RKO (cell line): ENCODE measurements at places on chromosomes 7 and 10.
A peak's percentile ranks its signal among the peaks of the same experiment; 100 is the strongest.

- peak; percentile 43 for DNase-seq
Measured at GRCh38 chr10:104589871-104590270, 51.2 kb upstream of the SORCS3 start.

- no peak for DNase-seq
Measured at GRCh38 chr10:12500381-12501303, 151.3 kb downstream of the CAMK1D start.

DNA sequence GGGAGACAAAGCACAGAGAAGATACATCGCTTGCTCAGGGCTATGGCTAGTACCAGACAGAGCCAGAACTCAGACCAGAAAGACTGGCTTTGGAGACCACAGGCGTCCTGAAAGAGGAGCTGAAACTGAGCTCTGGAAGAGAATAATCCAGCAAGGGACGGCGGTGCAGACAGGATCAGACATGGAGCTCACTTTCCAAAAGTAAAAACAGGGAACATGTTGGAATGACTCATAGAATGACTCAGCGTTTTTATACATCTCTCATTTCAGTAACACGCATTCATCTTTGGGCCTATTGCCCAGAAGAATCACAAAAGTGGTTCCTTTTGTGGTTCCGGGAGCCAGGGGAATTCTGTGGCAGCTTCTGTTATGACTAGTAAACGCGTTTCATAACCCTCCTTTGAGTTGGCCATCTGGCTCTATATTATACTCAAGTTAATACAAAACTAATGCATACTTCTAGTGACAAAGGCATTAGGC lies 37.2 kb downstream of the PLEKHS1 start:
- DNase-seq = peak; percentile 81

- peak; percentile 98 for DNase-seq
Measured at GRCh38 chr10:13526948-13527863, 1.6 kb downstream of the BEND7 start.

- DNase-seq = no peak
Measured at GRCh38 chr10:53977267-53977666, 823.8 kb downstream of the PCDH15 start.

DNA sequence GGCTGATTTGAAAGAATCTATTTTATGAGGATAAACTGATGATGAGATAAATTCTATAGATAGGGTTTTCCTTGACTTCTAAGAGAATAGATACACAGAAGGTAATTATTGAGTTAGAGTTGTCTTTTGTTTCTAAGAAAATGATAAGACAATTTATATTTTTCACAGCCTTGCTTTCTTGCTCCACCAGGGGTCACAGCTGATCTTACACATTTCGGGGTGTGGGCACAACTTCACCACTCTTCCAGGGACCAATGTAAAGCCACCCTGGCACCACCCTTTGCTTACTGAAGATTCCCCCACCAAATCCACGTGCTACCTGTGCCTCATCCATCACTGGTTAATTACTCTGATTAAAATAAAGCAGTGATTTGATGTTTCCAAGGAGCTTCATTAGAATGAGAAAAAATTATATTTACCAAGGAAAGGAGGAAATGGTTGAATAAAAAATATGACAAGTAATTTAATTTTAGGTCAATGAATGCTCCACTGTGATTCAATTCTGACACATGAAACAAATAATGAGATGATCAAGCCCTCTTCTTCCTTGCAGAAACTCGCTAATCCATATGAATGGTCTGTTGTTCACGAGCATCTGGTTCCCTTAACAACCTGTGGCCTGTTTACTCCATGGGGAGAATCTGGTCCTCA lies 177.3 kb upstream of the TNS3 start:
- no peak for DNase-seq

DNA sequence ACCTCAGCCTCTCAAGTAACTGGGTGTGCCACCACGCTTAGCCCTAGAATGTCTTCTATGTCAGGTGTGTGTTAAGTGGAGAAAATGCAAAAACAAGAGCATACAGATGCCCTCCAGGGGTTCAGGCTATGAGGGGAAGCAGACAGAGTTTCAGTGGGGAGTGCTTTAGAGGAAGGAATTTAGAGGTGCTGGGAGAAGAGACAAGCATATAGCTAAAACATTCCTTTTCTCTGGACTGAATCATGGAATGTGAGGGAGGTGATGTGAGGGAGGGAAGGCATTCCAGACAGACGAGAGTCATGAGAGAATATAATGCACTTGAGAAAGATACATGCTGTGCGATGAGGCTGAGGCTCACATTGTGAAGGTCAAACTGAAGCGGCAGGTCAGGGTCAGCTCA lies 6.6 kb upstream of the ZNF786 start:
- DNase-seq = no peak

DNA sequence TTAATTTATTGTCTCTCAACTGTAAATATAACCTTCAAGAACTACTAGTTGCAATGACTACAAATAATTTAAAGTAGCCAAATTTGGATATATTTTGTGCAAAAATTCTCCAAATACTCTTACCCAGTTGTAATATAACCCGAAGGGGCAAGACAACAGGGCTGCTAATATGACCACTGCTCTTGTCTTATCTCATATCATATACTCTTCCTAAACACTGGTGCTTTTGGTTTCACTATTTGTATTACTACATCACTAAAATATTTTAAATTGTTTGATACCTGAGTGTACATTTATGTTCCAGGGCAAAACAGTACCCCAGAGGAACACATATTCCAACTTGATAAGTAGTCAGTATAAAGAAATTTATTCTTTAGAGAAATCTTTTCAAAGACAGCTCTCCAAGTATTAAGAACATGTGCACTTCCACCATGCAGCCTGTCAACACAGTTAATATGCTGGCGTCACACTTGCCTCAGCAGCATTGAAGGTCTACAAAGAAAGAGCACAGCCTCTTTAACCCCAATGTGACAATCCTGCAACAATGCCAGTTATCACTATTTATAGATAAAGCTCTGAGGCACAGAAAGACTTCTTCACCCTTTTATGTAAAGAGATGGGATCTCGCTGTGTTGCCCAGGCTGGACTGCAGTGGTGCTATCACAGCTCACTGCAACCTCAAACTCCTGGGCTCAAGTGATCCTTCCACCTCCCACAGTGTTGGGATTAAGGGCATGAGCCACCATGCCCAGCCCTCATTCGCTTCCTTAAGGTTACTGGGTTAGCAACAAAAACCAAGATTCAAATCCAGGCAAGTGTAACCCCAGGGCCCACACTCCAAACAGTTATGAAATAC lies 37.8 kb downstream of the RHEB start:
- DNase-seq = no peak

- no peak for DNase-seq
Measured at GRCh38 chr10:102775935-102776669, 32.4 kb downstream of the WBP1L start.

GRCh38 chr10:8365935-8366911 lies 311.7 kb downstream of the GATA3 start:
- no peak for DNase-seq

DNA sequence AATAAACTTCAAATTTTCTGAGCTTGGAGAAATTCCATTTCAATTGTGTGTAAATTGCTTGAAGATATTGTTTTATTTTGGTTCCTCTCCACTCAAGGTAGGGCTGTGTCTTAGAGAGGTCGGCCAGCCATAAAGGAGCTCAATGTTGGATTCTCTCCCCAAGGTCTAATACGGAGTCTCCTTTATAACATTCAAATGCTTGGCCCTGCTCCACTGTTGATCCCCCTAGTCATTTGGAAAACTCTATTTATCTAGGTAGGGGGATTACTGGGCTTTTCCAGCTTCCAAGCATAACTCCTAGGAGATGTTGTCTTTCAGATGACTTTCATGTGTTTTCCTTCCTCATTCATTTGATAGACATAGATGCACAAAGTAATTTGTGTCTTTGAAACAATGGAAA lies 170.9 kb downstream of the LRMDA start:
- no peak for DNase-seq

- no peak for DNase-seq
Measured at GRCh38 chr10:14687340-14687739, 87.4 kb downstream of the FAM107B start.

- no peak for DNase-seq
Measured at GRCh38 chr7:92988941-92989545, 128.7 kb downstream of the SAMD9 start.

DNA sequence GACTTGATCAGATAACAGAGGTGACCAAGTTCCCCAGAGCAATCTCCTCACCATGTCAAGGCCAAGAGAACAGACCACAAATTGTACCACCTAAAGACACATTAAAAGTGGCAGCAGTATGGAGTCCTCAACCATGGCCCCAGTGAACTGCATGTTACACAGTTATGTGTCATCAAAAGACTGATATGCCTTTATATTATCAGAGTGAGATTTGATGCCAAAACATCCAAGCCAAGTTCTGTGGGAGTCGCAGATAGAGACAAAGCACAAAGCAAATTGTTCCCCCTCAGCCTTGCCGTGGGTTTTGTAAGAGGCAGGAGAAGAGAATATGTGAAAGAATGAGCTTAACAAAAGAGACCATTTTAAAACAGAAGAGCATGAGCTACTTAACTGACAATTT lies 39.2 kb upstream of the TES start:
- DNase-seq = no peak

DNA sequence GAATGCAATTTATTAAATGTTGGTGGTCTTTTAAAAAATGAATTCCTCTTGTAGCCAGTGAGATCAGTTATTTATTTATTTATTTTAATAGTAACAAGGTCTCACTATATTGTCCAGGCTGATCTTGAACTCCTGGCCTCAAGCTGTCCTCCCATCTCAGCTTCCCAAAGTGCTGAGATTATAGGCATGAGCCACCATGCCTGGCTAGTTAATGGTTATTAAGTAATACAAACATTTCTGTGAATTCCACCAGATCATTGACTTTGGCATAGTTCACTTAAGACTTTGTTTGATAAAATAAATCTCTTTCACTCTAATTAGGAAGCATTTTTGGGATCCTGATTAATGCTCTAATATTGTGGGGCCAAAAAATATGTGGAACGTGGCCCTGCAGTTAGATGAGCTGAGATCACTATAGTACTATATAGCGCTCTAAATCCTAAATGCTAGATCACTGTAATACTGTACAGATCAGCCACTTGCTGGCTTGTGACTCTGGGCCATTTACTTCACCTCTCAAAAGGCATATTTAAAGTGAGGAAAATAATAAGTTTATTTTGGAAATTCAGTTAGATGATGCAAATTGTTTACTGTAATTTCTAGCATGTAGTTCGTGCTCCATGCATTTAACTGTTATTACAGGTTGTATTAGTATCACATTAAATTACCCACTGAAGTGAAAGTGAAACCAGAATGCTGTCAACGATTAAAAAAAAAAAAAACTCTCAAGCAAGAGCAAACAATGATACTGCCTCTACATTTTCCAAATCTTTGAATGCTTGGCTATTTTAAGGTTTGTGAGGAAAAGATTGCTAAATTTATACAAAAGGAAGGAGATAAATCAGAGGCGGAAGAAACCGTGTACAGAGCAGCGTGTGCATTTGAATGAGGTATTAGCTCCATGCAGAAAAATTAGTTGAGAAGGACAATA lies 15.9 kb upstream of the FAS start:
- peak; percentile 33 for DNase-seq

- DNase-seq = no peak
Measured at GRCh38 chr10:10780746-10781145, 236.9 kb upstream of the CELF2 start.

- no peak for DNase-seq
Measured at GRCh38 chr10:63423494-63423893, 42.3 kb downstream of the JMJD1C start.

DNA sequence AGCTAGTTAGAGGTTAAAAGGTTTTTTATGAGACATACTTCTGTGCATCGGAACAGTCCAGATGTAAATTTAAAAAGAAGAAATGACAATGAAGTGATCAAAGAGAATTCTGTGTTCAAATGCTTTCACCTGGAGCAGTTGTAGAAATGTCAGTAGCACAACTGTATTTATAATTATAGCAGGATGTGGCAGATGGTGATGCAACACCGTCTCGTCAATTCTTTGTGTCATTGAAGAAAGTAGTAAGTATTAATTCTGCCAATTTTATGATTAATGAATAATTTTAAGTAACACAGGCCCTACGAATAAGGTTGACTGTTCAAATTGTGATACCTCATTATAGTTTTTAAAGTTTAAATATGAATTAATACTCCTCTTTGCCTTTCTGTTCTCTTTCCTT lies 171.1 kb downstream of the ADK start:
- DNase-seq = no peak

- no peak for DNase-seq
Measured at GRCh38 chr7:69684369-69685292, 86.4 kb downstream of the AUTS2 start.
